ENCODE measurements at places on chromosomes 2 and 18.

DNA sequence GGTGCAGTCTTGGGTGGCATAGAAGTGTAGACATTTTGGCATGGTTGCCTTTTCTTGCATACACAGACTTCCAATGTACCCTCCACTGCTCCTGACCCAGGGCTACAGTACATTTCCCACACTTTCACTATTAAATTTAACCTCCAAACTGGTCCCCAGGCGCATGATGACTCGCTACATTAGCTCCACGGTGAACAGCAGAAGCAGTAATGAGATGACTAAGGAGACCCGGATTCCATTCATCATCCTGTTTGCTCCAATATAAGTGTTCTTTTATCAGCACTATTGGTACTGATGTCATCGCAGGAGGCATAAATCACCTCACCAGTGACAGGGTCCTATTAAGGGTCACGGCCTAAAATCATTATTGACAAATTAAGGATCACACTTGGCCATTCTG, 316.5 kb downstream of the EN1 start:
- DNase-seq, result no peak

GRCh38 chr2:38473333-38474005, 96.4 kb upstream of the ATL2 start:
- no peak for DNase-seq

DNA sequence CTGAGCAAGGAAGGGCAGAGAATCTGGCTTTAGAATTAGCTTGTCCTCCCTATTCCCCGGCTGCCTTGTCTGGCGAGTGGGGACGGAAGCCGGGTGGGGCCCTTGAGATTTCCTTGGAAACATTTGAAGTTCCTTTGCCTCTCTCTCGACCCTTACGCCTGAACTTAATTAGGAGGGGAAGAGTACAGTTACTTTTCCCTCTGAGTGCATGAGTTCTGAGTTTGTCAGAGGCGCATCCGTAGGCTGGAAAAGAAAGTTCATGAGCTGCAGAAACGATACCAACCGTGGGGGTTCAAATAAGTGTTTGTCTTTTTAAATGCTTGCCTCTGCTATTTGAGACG, 468 bp downstream of the PIKFYVE start:
- no peak for DNase-seq

DNA sequence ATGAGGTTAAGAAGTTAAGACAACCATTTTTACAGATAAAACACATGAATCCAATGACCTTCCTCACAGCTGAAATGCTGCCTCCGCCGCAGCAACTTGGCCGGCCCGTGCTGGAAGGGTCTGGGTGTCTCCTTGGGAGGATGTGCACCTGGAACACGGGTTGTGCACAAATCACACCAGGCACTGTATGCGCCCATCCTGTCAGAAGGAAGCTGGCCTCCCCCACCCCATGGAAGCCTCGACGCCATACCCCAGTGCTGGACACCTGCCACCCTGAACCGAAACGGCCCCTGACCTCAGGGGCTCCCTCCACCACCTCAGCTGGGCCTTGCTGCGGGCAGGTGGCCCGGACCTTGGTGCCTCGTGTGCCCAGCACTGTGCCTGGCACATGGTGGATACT, 111.8 kb downstream of the PXDN start:
- DNase-seq, result no peak

- DNase-seq, result no peak
Observed at GRCh38 chr18:79156327-79156726, 87.1 kb downstream of the ATP9B start.

GRCh38 chr18:35581546-35581897, at the start of gene GALNT1:
Gene GALNT1 (plus strand): TSS chr18:35581740. CDS start chr18:35654663, 72,923 bp downstream.
- no peak for DNase-seq

GRCh38 chr2:29110916-29111535, 4.2 kb upstream of the CLIP4 start:
- DNase-seq, result no peak

DNA sequence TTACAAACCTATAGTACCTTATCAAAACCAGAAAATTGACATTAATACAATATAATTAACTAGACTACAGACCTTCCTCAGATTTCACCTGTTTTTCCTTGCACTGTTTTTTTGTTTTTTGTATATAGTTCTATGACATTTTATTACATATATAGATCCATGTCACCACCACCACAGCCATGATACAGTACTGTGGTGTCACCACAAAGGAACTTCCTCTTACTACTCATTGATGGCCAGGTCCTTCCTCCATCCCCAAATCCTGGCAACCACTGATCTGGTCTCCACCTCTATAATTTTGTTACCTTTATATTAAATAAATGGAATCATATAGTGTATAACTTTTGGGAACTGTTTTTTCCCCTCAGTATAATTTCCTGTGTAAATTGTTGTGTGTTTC, 19.4 kb upstream of the ATP6V1B1 start:
- no peak for DNase-seq

DNA sequence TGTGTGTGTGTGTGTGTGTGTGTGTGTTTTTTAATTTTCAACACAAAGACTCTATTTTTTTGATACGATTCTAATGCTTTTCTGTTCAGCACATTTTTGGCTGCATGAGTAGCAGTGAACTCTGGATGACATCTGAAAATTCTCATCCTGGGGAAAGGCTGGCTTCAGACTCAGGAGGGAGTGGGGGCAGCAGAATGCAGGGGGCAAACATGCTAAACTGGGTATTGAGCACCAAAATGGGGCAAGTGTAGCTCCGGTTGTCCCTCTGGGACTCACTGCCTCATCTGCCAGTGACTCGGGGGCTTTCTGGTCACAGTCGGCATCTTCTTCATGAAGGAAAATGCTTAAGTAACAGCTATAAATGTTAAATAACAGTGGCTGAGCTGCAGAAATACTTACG, 116.8 kb upstream of the PID1 start:
- no peak for DNase-seq

- no peak for DNase-seq
Observed at GRCh38 chr18:74806073-74806472, 208.4 kb downstream of the ZNF407 start.

- DNase-seq, result no peak
Observed at GRCh38 chr18:55998071-55998522, 410.1 kb upstream of the TCF4 start.

GRCh38 chr2:171309455-171310286, 124.1 kb downstream of the METTL8 start:
- DNase-seq, result no peak

GRCh38 chr2:238665919-238666318, 182.0 kb upstream of the TWIST2 start:
- DNase-seq, result no peak

GRCh38 chr2:17791121-17791816, 25.0 kb upstream of the MSGN1 start:
- no peak for DNase-seq

GRCh38 chr2:181764095-181764963, 84.0 kb upstream of the NEUROD1 start:
- DNase-seq, result no peak

- no peak for DNase-seq
Observed at GRCh38 chr2:72289283-72289682, 141.6 kb upstream of the CYP26B1 start.

Measured in stimulated activated CD4-positive, alpha-beta T cell treated with anti-CD3 and anti-CD28 coated beads, TNF-alpha, amount 100 ng/mL, for 1 hour (primary cell).